Occipital lobe (tissue), 3 donors: ENCODE measurements at places on chromosomes 3 and 15. TPM values are rescaled to one million over a fixed set of nuclear protein-coding genes. Genes with fewer than 3 reads are reported as not detected.

LTK gene
- not detected for total RNA-seq

AMIGO3 gene
- 0.78 TPM for total RNA-seq

GUCA1C gene
- total RNA-seq: not detected

TIGIT gene
- not detected for total RNA-seq

TRH gene
- total RNA-seq: 1.1 TPM

MOBP gene
- total RNA-seq: 0.94 TPM

KLHL40 gene
- not detected for total RNA-seq
